ENCODE measurements at places on chromosomes 16 and 17.

- DNase-seq, result no peak
Measured at GRCh38 chr16:82625066-82625968, 1.5 kb upstream of the CDH13 start.

GRCh38 chr16:17098685-17099084, 372.1 kb downstream of the XYLT1 start:
- DNase-seq, result no peak

GRCh38 chr17:68497885-68498319, 14.3 kb upstream of the PRKAR1A start:
- DNase-seq, result no peak

DNA sequence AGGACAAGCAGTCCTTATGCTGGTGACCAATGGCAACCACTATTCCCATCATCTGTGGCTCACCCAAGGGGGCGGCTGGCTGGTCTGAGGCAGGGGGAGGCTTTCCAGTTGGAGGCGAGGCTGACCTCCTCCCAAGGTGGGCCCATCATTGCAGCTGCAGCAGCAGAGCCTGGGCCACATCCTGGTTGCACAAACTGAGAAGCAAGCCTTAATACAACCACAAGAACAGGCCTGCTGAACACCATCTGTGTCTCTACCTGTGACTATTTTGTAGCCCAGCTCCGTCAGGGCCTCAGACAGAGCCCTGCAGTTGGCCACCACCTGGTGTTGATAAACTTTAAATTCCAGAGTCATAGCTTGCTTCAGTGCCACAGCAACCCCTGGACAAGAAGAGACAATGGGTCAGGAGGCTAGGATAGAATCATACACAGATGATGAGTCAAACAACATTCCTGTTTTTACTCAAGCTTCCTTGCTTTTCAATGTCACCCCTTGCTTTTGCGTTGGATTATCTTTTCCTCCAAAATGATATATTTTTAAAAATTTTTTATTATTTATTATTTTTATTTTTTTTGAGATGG, 17.9 kb downstream of the SMCR8 start:
- peak; percentile 38 for DNase-seq

DNA sequence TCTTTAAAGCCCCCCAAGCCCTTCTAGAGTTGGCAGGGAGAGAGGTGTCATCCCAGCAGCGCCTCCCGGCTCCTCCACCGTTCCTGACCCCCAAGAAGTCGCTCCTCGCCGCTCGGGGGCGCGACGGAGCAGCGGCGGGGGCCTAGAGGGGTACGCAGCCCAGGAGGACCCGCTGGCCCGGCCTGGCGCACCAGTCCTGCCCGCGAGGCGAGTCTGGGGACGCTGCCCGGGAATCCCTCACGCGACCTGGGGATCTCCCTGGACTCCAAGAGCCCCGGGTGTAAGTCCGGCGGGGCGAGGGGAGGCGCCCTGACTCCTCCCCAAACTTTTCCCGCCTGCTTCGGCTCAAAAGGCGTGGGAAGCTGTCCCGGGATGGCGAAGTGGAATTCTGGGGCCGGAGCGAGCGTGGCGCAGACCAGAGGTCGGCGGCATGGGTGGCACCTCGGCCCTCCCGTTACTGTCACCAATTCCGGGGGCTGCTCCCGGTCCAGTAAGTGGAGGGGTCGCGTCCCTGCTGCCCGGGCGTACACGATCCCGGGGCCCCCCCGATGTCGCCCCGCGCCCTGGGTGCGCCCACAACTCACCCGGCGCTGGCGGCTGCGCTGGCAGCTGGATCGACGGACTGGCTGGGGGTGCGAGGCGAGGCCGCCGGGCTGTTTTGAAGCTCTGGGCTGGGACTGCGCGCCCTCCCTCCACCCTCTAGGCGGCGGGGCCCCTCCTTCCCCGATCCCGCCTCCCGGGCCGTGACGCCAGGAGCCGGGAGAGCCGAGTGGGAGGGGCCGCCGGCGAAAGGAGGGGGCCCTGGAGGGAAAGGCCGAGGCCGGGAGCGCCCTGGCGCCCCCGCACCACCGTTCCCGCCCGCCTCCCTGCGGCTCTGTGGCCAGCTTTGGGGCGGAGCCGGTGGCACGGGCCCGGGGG, at the start of gene EMP2:
TSS of gene EMP2 (minus strand) at position 634 of the 918 bp plus-strand sequence. CDS start 32,981 bp downstream, outside the sequence.
- DNase-seq, result peak; percentile 68

DNA sequence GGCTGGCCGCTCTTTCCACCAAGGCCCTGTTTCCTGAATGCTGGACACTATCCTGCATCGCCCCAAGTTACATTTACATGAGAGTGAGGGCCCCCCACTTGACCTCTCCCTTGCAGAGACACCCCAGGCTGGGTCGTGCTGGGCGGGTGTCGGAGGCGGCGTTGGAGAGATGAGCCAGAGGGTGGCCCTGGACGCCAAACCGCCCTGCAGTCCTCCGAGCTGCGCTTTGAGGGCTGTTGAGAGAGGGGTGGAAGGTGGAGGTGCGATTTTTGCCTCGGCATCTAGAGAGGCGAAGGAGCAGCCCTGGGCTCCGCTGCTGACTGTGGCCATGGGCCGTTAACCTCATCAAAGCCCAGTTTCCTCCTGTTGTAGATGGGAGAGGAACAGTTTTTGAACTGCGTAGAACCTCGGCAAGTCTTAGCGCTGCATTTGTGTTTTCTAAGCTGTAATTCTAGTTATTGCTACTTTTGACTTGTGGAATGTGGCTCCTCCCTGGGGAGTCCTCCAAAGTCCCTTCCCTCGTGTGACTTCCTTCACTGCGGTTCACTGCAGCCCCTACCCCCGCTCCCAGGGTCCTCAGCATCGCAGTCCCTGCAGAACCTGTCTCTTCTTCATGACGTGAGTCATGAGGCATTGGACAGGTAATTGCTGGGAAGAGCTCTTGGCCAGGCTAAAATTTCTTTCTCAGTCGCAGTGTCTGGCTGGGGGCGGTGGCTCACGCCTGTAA, 986 bp upstream of the ELOB start:
- DNase-seq, result no peak

- no peak for DNase-seq
Measured at GRCh38 chr17:30920282-30920681, 1.5 kb upstream of the ADAP2 start.

DNA sequence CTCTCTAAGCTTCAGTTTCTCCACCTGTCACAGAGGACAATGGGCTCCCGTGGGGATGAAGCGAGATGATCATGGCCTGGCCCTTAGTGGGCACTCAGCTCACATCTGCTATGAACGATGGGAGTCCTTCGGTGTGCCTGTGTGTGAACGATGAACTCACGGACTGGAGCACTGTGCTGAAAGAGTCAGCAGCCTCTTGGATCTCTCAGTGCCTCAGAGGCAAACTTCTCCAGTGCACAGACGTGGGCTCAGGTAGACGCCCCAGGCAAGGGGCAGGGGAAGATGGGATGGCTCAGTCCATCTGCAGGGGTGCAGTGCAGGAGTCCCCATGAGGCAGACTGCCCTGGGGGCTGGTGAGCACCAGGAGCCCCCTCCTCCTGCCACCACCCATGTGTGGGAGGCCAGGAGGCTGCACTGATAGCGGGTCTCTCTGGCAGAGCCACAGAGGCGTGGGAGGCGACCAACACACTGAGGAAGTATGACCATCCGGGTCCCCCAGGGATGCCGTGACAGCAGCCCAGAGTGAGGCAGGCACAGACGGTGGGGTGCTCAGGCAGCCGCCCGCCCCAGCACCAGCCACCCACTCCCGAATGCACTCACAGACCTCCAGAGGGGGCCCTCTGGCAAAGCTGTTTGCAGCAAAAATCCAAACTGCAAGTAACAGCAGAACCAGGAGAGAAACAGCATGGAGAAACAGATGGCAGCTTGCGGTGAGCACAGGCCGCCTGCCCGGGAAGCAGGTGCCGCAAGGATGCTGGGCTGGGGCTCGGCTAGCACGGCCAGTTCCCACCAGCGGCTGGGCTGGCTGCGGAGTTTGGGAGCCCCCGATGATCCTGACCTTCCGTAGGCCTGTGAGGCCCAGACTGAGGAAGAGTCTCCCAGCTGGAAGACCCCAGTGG, 82.7 kb downstream of the RPH3AL start:
- DNase-seq, result no peak

GRCh38 chr16:67087803-67088202, 21.9 kb upstream of the PHAF1 start:
- no peak for DNase-seq

DNA sequence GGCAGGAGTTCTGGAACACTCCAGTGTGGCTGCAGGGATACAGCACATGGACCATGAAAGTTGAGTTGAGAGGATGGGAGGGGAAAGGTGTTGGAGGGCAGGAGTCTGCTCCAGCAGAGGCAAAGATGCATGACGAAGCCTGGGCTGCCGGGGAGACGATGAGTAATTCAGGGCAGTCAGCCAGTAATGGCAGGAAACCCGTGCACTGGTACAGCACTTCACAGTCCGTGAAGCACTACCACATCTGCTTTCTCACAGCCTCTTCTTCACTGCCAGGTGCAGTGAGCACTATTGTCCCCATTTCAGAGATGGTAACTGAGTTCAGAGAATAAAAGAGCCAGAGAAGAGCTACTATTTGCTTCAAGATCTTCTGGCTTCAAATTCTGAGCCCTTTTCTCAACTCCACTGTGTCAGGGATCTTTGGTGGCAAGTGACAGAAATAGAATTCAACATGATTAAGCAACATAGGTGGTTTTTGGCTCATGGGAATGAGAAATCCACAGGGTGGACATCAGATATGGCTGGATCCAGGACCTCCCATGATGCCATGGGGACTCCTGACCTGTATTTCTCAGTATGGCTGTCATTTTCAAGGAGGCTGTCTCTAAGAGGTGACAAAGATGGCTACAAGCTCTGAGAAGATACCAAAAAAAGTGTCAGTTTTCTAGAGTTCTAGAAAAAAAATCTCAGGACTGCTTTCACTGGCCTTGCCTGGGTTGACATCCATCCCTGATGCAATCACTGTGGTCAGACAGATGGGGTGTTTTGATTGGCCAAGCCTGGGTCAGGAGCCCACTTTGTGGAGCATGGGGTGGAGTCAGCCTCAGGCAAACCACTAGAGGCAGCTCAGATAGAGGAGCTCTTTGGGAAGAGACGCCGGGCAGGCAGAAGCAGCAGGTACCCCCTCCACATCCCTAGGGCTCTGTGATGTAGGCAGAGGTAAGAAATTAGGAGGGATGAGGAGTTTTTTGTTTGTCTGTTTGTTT, 24.7 kb downstream of the IL21R start:
- peak; percentile 96 for DNase-seq

DNA sequence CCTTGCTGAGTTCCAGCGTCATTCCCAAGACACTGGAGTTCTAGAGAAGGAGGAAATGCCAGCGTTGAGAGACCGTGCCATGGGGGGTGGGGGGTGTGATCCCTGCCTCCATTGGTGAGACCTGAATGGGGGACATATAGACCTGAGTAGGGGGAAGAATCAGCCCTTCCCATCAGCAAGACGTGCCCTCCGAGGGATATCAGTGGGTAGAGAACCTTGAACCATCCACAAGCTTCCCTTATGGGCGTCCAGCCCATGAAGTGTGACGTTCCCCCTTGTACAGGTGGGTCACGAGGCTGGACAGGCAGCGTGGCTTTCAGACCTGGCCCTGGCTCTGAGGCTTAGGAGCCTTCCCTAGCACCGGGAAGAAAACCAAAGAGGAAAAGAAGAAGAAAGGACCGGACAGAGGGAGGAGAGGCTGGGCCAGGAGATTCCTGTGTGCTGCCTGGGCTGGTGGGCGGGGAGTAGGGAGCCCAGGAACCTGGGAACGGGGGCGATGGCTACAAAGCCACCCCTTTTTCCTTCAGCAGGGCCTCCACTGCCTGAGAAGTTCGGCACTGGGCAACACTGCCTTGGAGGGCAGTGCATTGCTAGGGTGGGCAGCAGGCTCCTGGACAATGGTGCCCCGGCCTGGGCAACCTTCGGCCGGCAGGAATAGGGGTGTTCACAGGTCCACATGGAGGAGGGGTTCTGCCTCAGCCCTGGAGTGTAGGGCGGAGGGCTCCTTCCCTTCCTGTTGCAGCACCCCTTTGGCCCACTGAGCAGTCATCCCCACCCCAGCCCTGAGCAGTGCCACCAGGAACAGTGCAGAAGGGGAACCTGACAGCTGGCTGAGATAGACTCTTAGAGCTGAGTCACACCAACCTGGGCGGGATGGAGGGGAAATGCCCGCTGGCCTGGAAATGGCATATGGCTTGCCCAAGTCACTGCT, 7.2 kb downstream of the RAB11FIP4 start:
- DNase-seq, result no peak

- DNase-seq, result no peak
Measured at GRCh38 chr17:4487296-4487695, 11.4 kb upstream of the SPNS2 start.

DNA sequence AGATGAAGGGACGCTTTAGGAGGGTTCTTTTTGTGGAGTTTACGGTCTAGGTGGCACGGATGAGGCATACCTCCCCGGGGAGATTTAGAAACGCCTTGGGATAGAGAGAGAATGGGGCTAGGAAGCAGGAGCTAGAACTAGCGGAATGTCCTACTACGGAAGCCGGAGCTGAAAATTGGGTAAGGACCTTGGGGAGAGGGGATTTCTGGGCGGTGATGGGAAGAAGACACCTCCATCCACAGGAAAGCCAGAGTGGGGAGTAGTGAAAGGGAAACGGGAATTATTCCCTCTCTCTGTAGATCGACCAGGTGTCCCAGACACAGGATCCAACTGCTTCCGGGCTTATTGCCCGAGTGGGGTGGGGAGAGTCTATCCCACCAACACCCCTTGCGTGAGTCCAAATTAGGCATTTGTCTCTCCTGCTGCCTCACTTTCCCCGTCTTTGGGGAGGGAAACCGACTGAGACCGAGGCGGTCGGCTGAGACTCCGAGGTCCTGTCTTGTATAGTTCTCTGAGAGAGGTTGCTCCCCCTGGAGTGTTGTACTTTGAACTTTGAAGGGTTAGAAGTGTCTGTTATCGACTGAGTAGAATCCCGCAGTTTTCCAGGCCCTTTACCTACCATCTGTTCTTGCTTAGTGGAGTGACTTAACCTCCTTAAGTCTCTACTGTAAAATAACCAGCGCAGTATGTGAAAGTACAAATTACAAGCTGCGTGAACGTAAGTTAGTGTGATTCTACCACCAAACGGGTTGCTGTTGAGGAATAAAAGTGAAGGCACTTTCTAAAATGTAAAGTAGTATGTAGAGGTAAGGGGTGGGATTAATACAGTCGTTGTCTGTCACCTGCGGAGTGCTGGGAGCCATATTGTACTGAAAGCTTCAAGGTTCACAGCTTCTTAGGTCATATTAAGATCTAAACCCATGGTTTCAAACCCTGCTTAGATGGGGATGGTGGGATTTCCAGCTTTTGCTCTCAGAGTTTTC, 1.0 kb downstream of the RSPRY1 start:
- DNase-seq, result peak; percentile 56

DNA sequence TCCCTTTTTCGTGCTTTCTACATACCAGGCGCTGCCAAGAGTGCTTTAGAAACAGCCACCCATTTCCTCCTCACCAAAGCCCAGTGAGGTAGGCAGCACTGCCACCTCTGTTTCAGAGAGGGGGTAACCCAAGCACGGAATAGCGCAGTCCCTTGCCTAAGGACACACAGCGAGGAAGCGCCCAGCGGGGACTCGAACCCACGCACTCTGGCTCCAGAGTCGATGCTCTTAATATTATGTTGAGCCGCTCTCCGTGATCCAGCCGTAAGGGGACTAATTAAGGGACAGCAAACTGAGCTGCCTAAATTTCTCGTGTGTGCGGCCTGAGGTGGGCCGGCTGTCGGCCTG, 497 bp downstream of the CES1 start:
- DNase-seq, result no peak

DNA sequence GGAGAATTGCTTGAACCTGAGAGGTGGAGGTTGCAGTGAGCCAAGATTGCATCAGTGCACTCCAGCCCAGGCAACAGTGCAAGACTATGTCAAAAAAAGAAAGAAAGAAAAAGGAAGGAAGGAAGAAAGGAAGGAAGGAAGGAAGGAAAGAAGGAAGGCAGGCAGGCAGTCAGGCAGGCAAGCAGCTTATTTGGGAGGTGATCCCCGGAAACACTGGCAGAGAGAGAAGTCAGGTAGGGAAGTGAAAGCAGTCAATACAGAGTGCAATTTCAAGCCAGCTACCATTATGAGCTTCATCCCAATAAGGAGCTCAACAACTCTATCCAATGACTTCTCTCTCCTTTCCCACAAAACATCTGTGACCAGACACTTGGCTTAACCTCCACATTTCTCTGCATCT, 83.0 kb upstream of the TBC1D3K start:
- no peak for DNase-seq

Measured in fibroblast of mammary gland (primary cell).